ENCODE measurements at places on chromosomes 3 and 15. TPM values are rescaled to one million over a fixed set of nuclear protein-coding genes. Genes with fewer than 3 reads are reported as not detected.

Gene OCA2
- not detected for total RNA-seq

DNA sequence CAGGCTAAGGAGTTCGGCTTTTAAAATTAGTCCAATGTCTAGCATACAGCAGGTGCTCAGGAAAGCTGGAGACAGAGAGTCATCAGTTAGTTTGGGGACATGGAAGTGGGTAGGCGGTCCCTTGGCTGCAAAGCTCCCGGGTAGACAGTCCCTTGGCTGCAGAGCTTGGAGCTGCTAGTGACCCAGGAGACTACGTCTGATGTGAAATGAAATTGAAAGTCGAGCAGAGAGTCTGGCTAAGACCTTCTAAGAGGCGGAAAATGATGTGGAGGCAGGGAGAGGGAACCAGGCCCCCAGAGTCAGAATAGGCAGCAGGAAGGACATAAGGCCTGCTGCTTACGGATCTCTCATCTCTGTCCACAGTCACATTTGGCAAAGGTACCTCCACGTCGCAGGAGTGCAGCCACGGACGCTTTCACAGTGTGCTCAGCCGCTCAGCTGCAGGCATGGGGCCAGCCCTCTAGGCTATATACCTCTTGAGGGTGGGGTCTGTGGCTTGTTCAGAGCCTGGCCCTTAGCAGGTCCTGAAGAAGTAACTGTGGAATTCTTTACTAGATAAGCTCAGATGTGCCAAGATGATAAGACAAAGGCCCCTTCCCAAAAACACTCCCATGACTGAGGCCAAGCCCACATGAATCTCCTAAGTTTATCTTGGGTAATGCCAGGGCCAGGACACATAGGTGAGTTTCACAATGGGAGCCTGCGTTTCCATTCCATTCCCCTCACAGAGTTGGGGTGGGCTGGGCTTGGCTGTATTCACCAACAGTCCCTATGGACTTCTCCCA, 131.7 kb downstream of the XXYLT1 start:
- no peaks in the 10 kb centered on the region for H3K27me3 ChIP-seq
- H3K27ac ChIP-seq, result no peak overlapping the region
- no peaks in the 10 kb centered on the region for H3K4me1 ChIP-seq
- H3K4me3 ChIP-seq, result no peak overlapping the region

GRCh38 chr15:59388670-59389069, 16.0 kb upstream of the MYO1E start:
- peaks cover 10% of the 10 kb centered on the region for H3K27me3 ChIP-seq
- H3K4me3 ChIP-seq, result no peak overlapping the region
- peaks cover 5% of the 10 kb centered on the region for H3K36me3 ChIP-seq
- no peak overlapping the region for H3K27ac ChIP-seq
- H3K4me1 ChIP-seq, result peaks cover 19% of the 10 kb centered on the region

GRCh38 chr3:171809611-171809860, 747 bp downstream of the PLD1 start:
- H3K27me3 ChIP-seq, result peaks cover 46% of the 10 kb centered on the region
- H3K27ac ChIP-seq, result peak overlapping the region; percentile 45
- peaks cover 24% of the 10 kb centered on the region for H3K4me1 ChIP-seq
- H3K4me3 ChIP-seq, result peak overlapping the region; percentile 80
- no peak for DNase-seq
- H3K36me3 ChIP-seq, result peaks cover 2% of the 10 kb centered on the region

Gene EXOG
- 19.7 TPM for total RNA-seq

Gene IL17RB
- 2.4 TPM for total RNA-seq

DNA sequence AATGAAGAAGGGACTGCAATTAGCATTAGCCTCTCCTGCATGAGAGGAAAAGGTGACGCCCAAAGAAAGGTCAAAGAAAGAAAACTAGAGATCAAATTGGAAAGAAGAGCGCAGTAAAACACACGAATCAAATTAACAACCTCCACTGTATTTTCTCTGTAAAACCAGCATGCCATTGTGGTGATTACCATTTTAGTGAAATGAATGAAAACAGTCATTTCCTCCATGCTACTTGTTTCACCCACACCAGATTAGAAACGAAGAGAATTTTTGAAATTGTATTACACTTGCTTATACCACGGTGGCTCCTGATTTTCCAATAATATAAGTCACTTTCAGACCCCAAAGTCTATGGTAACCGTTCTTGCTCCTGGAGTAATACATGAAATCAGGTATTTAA, 71.6 kb downstream of the SUMF1 start:
- peak overlapping the region; percentile 92 for H3K27ac ChIP-seq
- H3K27me3 ChIP-seq, result no peaks in the 10 kb centered on the region
- H3K36me3 ChIP-seq, result peaks cover 54% of the 10 kb centered on the region
- H3K4me1 ChIP-seq, result peaks cover 43% of the 10 kb centered on the region
- peak overlapping the region; percentile 15 for H3K4me3 ChIP-seq

Gene CPLX3
- 0.35 TPM for total RNA-seq

GRCh38 chr15:80660119-80660518, 35.0 kb upstream of the ABHD17C start:
- no peak overlapping the region for H3K27ac ChIP-seq
- no peaks in the 10 kb centered on the region for H3K4me1 ChIP-seq

GRCh38 chr3:21621181-21621651, 129.8 kb downstream of the ZNF385D start:
- no peaks in the 10 kb centered on the region for H3K4me1 ChIP-seq
- H3K4me3 ChIP-seq, result no peak overlapping the region
- no peaks in the 10 kb centered on the region for H3K27me3 ChIP-seq
- DNase-seq, result no peak
- H3K36me3 ChIP-seq, result no peaks in the 10 kb centered on the region

DNA sequence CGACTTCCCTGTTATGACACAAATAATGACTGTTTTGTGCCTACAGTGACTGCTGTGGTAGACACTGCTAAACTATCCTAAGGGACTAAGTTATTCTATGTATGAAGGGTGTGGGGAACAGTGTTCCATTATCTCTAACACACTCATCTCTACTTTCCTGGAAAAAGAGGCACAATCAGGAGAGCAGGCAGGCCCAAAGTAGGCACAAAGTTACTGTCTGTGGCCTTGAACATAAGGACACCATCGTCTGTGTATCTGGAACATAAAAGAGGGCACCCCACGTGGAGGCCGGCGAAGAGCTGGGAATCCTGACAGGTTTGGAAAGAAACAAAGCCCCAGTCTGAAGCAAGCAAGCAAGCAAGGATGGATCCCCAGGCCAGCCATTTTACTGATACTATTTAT, 1.5 kb downstream of the ABCC5 start:
- H3K36me3 ChIP-seq, result no peaks in the 10 kb centered on the region
- no peak overlapping the region for H3K27ac ChIP-seq
- peaks cover 25% of the 10 kb centered on the region for H3K4me1 ChIP-seq
- H3K4me3 ChIP-seq, result peak overlapping the region; percentile 99
- H3K27me3 ChIP-seq, result peaks cover 14% of the 10 kb centered on the region

Gene FBXW12
- total RNA-seq, result not detected

Gene BCHE
- total RNA-seq, result not detected

DNA sequence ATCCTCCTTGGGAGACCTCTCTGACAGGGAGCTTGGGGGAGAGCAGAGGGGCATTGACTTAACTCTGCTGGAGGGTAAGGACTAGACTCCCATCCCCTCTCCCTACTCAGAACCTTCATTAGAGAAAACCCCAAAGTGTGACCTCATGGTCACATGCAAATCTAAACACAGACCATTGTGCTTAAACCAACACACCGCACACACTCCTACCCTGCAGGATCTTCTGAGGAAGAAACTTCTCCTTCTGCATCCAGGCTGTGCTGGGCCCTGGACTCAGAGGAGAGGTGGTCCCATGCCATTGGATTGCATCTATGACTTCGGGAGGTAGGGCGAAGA, 805 bp upstream of the PARP16 start:
- peak overlapping the region; percentile 86 for H3K27ac ChIP-seq
- peak overlapping the region; percentile 81 for H3K4me3 ChIP-seq
- H3K36me3 ChIP-seq, result peaks cover 2% of the 10 kb centered on the region
- peaks cover 27% of the 10 kb centered on the region for H3K4me1 ChIP-seq

Gene CFAP44
- 3.4 TPM for total RNA-seq

Gene REC114
- total RNA-seq, result not detected

DNA sequence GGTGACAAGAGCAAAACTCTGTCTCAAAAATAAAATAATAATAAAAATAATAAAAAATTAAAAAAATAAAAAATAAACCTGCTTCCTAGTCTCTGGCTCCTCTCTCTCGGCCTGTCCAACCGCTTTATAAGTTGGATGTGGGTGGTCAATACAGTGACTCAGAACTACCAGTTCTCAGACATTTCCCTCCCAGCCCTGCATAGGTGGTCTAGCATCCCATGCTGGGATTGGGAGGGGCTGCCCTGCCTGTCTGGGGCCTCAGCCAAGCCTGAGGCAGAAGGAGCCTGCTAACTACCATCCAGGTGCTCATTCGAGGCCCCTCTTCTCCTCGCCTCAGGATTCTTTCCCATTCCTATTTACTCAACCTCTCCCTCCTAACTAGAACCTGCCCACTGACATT, 33.3 kb upstream of the BLM start:
- H3K27ac ChIP-seq, result peak overlapping the region; percentile 3
- H3K4me1 ChIP-seq, result peaks cover 61% of the 10 kb centered on the region
- H3K36me3 ChIP-seq, result peaks cover 18% of the 10 kb centered on the region
- DNase-seq, result no peak
- no peaks in the 10 kb centered on the region for H3K27me3 ChIP-seq

Gene CAMK1
- total RNA-seq, result 57.7 TPM

DNA sequence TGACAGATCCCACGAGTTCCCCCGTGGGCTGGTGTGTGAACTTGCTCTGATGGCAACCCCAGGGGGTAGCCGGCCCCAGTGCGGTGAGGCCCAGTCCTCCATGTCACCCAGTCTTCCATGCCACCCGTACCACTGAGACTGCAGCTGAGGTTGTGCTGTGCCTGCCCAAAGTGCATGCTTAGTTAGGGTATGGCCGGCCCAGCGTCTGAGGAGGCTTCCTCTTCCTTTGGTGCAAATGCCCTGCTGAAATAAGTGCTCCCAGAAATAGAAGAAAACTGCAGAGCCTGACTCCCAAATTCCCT, 31.5 kb downstream of the MGLL start:
- no peak overlapping the region for H3K27ac ChIP-seq
- no peak for DNase-seq
- H3K36me3 ChIP-seq, result peaks cover 6% of the 10 kb centered on the region
- no peak overlapping the region for H3K4me3 ChIP-seq

GRCh38 chr15:81899730-81900129, 146.1 kb downstream of the MEX3B start:
- no peaks in the 10 kb centered on the region for H3K27me3 ChIP-seq
- H3K4me3 ChIP-seq, result no peak overlapping the region
- DNase-seq, result no peak
- no peaks in the 10 kb centered on the region for H3K36me3 ChIP-seq
- H3K4me1 ChIP-seq, result no peaks in the 10 kb centered on the region

Gene DALRD3
- 25.8 TPM for total RNA-seq

DNA sequence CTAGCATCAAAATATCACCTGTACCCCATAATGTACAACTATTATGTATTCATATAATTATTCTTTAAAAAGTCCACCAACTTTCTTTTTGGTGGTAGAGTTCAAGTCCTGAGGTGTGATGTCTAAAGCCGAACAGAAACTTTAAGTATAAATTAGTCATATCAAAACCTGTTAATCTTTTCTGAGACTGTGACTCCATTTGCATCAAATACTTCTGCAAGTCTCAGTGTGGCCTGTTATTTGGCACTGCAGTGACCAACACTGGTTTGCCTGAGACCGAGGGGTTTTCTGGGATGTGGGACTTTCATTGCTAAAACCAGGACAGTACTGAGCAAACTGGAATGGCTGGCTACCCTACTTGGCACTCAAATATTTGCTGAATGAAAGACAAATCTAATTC, 7.3 kb downstream of the NGLY1 start:
- peaks cover 25% of the 10 kb centered on the region for H3K4me1 ChIP-seq
- no peak overlapping the region for H3K27ac ChIP-seq

- DNase-seq, result no peak
- H3K27ac ChIP-seq, result no peak overlapping the region
- H3K4me3 ChIP-seq, result no peak overlapping the region
- no peaks in the 10 kb centered on the region for H3K4me1 ChIP-seq
Observed at GRCh38 chr3:153855772-153856171, 265.4 kb upstream of the ARHGEF26 start.

GRCh38 chr3:170642882-170643601, 57.2 kb upstream of the SLC7A14 start:
- no peaks in the 10 kb centered on the region for H3K4me1 ChIP-seq
- H3K27me3 ChIP-seq, result peaks cover 12% of the 10 kb centered on the region
- no peaks in the 10 kb centered on the region for H3K36me3 ChIP-seq
- no peak for DNase-seq
- H3K27ac ChIP-seq, result no peak overlapping the region

DNA sequence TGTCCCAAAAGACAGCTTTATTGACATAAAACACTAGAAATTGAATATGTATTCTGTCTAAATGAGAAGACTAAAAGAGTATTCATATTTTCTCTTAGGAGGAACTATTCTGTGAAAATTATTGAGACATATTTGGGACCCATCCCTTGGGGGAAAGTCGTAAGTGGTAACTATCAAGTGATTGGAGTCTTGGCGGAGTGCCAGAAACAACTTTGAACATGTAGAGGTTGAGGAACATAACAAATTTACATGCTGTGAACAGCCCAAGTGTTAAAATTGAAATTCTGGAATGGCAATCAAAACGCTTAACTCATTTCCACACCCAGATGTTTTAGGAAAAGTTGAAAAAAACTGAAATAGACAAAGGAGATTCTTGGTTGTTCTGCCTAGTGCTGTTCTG, 1034.6 kb downstream of the NSUN3 start:
- H3K36me3 ChIP-seq, result no peaks in the 10 kb centered on the region
- H3K4me3 ChIP-seq, result no peak overlapping the region
- H3K27ac ChIP-seq, result no peak overlapping the region
- H3K4me1 ChIP-seq, result no peaks in the 10 kb centered on the region
- H3K27me3 ChIP-seq, result no peaks in the 10 kb centered on the region

DNA sequence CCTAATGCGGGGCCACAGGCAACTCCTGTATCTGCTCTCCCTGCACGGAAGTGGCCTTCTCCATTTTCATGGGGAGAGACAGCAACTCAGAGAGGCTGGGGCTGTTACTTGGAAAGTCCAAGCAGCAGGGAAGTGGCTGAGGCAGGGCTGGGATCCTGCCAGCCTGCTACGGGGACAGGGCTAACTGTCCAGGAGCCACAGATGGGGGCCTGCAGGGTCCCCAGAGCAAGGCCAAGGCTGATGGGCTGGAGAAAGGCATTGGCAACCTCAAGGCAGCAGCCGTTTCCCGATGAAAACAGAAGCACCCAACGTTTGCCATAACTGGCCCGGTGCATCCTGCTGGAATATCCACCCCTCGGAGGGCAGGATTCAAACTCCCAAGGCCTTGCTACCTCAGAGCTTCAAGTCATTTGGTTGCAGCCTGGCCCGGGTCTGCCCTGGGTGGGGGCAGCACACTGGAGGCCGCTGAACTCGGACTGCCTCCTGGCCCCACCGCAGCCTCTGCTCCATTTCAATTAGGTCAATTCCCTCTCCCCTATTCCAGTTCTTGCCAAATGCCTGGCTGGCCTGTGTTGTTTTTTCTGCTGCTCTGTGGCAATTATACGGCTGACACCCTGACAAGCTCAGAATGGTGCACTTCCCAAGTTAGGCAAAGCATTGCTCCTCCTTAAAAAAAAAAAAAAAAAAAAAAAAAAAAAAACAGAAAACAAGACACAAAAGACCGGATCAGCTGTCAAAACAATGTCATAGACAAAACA, 143.5 kb downstream of the NUP210 start:
- no peak overlapping the region for H3K4me3 ChIP-seq
- H3K27ac ChIP-seq, result no peak overlapping the region
- no peak for DNase-seq
- peaks cover 1% of the 10 kb centered on the region for H3K4me1 ChIP-seq
